ENCODE measurements at places on chromosomes 4 and X.

- DNase-seq, result peak; percentile 61
These were observed 69.8 kb downstream of the BMPR1B start for GRCh38 chr4:94827481-94828110.

GRCh38 chrX:131747173-131747572 is 203.3 kb downstream of the OR13H1 start:
- no peak for DNase-seq

GRCh38 chrX:153310901-153311300 is 10.7 kb downstream of the PNMA6F start:
- no peak for DNase-seq

- DNase-seq, result no peak
These were observed 24.5 kb downstream of the ZNF41 start for GRCh38 chrX:47458528-47458927.

DNA sequence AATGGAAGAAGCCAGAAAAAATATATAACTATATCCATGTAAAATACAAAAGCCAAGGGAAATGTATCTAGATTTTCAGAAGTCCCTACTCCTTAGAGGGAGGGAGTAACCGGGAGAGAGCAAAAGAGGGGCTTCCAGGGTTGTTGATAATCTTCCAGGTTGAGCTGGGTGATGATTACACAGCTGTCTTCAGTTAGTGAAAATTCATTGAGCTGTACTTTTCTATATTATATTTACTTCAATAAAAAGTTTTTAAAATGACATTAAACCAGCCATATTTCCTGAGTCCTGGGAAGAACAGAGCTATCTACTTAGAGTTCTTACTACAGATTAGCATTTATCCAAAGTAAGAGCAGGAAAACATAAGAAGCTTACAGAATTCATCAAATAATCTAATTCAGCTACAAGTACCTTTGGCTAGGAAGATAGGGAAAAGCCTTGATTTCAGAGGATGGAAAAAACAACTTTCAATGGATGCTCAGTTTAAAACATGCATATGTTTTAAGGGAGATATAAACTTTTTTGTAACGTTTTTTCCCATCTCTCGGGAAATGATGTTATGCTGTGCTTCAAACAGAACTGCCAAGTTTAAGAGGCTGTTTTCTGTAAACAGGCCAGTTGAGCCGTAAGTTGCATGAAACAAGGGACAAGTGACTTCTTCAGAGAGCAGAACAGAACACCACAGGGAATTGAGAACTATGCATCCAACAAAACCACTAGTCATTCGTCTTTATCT is 204.6 kb downstream of the SCFD2 start:
- no peak for DNase-seq

- DNase-seq, result no peak
These were observed 270.6 kb downstream of the ADGRA3 start for GRCh38 chr4:22245294-22245693.

- no peak for DNase-seq
These were observed 1157.1 kb downstream of the ARAP2 start for GRCh38 chr4:35087218-35087617.

- DNase-seq, result no peak
These were observed 16.3 kb downstream of the PTTG2 start for GRCh38 chr4:37976507-37976906.

DNA sequence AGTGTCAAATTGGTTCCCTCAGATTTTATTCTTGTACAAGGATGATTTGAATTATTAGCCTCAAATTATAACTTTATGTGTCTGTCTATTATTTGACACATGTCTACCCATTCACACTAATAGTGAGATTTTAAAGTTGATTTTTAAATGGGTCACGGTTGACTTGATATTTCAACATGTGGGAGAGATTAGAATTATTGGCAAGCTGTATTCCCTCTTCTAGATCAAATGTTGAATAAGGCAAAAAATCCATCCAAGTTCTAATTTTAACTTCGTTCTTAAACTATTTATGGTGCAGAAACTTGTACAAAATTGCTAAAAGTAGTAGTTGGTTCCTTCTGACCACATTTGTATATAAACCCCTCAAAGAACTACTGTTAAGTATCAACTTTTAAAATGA is 1498.0 kb downstream of the STIM2 start:
- DNase-seq, result no peak

- peak; percentile 91 for DNase-seq
These were observed 35.9 kb downstream of the ANKRD17 start for GRCh38 chr4:73222466-73223257.

DNA sequence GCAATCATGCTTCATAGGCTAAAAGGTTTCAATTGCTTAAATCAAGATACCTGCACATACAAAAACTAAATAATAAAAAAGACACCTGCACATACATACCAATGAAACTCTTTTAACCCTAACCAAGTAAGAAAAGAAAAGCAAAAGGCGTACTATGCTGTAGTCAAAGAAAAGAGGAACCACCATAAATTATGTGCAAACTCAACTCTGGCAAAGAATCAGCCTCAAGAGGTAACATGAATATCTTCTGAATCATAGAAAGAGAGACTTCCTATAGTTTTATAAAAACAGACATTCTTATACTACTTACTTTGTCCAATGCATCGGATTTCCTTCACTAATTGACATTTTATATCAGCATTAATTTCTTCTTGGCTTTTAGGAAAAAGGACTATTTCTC is 29.3 kb downstream of the MMGT1 start:
- DNase-seq, result no peak

- peak; percentile 6 for DNase-seq
These were observed 232.3 kb downstream of the PABPC4L start for GRCh38 chr4:133969202-133969848.

GRCh38 chr4:110034026-110034393 is 121.3 kb downstream of the EGF start:
- no peak for DNase-seq

- no peak for DNase-seq
These were observed 8.6 kb upstream of the MAML3 start for GRCh38 chr4:140162596-140162995.

DNA sequence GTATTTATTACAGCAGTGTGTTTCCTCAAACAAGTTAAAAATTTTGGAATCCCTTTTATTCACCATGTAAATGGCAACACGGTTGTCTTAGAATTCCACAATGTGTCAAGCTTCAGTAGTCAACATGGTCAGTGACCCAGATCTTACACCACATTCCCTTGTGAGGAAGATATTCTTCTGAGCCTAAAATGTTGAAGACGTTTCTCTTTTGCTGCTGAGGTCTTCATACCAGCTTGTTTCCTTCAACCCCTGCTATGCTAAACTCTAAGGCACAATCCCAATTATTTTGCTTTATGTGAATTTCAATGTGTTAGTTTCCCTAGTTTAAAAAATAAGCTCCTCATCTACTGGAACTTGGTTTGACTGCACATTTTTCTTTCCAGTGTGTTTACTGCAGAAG is 17.6 kb upstream of the LDB2 start:
- DNase-seq, result no peak

DNA sequence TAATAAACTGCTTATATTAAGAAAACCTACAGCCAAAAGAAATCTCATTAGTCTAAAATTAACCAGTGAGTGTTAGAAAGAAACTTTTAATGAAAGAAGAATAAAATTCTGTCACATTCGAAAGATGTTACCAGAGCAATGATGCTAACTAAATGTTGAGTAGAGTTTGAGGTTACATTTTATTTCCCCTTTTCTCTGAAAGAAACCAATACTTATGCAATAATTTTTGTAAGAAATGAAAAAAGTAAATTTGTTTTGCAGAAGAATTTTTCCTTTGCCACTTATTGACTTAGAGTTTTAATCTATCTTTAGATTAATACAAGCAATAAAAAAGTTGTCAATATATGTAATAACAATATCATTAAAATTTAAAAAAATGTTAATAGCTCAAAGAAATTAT is 574.0 kb upstream of the GALNTL6 start:
- no peak for DNase-seq

GRCh38 chr4:16439768-16440167 is 213.5 kb upstream of the TAPT1 start:
- DNase-seq, result no peak

GRCh38 chr4:76969941-76970529 is 20.5 kb downstream of the SEPTIN11 start:
- no peak for DNase-seq

DNA sequence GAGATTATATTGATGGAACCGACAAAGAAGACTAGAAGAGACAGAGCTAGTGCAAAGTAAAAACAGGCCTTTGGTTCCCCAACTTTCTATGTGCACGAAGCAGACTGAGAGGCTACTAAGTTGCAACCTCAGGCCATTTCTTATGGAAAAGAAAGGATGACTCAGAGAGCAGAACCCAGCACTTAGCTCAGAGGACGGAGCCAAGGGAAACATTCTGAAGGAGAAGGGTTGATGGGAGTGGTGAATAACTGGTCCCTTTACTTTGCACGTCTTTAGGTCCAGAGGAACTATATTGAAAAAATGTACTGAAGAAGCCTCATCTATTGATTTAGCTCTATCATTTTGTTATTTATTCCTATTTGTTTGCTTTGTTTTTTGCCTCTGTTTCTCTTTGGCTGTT is 182.1 kb downstream of the CPE start:
- peak; percentile 27 for DNase-seq

- no peak for DNase-seq
These were observed 15.9 kb downstream of the FGFRL1 start for GRCh38 chr4:1027219-1027914.

DNA sequence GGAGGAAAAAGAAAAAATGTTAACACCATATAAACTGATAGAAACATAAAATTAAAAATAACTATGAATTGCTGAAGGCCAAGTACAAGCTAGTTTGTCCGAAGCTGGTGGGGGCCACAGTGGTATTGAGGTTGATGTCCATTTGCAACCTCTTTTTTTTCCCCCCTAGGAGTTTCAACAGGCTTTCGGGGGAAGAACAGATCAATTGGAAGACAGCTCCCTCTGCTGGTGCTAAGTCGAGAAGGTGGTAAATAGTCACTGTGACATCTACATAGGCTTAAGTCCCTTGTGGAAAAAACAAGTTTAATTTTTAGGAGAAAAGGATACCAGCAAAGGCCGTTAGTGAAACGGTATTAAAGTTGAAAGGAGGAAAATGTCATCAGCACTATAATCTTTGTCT is 115.7 kb upstream of the ZXDA start:
- no peak for DNase-seq

DNA sequence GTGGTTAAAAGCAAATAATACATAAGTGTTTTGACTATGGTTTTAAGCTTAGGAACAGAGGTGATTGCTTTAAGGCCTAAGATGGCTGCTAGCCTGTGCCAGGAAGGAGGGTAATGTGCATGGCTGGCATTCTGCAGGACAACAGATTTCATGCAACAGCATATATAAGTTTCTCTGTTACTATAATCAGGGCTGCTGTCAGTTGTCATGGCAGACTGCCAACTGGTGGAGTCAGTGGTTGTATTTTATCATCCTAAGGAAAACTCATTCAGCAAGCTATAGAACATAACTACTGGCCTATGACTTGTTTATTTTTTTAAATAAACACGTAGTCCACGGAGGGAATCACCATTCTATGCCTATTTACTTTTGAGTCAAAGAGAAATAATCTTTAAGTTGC is 77.7 kb upstream of the DCAF8L1 start:
- DNase-seq, result no peak

- DNase-seq, result no peak
These were observed 1.6 kb upstream of the SUV39H1 start for GRCh38 chrX:48694776-48695533.

GRCh38 chrX:63434665-63435064 is 83.5 kb upstream of the SPIN4 start:
- DNase-seq, result no peak

DNA sequence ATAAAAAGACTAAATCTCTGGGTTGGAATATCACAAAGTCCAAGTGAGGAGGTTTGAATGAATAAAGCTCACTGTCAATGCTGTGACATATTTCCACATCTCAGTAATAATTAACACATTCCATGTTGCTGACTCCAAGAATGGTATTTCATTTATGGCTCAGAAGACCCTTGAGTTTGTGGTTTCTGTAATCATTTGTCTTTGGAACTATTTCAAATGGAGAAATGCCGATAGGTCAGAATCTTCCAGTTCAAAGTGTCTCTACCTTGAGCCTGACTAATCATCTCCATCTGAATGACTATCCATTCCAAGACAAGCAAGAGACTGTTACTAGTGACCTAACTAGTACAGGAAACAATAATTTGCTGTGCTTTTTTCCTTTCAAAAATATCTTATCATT is 24.2 kb upstream of the SLC2A9 start:
- no peak for DNase-seq

DNA sequence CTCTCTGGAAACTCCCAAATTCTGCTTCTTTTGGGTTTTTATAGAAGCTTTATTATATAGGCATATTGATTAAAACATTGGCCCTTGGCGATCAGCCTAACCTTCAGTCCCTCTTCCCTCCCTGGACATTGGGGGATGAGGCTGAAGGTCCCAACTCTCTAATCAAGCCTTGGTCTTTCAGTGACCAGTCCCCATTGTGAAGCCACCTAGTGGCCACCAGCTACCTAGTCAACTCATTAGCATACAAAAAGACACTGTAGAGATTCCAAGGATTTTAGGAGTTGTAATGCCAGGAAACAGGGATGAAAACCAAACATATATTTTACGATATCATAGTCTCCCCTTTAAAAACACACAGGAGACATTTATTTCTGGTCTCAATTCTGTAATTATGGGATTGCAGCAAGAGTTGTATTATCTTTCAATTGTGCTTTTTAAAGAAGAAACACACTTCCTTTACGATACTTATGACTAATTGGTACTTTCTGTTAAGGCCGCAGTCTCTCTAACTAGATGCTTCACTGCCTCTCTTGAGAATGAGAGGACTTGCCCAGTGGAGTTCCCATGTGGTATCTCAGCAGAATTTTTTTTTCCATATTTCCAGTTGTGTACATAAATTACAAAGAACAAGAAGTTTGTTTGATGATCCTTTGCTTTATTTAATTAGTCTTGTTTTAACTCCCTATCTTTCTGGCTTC is 58.2 kb downstream of the WDR17 start:
- DNase-seq, result no peak

GRCh38 chr4:139196462-139196861 is 19.4 kb upstream of the ELF2 start:
- DNase-seq, result no peak

DNA sequence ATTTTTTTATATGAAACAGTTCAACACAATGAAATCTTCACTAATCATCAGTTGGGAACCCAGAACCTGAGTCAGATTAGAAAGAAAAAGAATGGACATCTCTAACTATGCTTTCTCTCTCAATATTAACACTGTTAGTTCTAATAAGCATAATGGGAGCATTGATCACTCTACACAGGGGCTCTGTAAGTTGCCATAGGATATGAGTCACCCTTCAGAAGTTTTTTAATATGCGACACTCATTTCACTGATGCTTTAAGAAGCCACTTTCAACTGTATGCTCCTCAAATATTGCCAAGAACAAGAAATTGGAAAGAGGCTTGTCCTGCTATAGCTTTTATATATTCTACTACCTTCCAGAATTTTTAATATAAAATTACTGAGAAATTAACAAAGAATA is 187.0 kb downstream of the AASDH start:
- DNase-seq, result no peak

GRCh38 chr4:106708464-106708816 is 327.7 kb downstream of the DKK2 start:
- DNase-seq, result no peak

Data from skeletal muscle cell (primary cell).